ENCODE measurements at places on chromosomes 12 and 14.
A peak's percentile ranks its signal among the peaks of the same experiment; 100 is the strongest.

DNA sequence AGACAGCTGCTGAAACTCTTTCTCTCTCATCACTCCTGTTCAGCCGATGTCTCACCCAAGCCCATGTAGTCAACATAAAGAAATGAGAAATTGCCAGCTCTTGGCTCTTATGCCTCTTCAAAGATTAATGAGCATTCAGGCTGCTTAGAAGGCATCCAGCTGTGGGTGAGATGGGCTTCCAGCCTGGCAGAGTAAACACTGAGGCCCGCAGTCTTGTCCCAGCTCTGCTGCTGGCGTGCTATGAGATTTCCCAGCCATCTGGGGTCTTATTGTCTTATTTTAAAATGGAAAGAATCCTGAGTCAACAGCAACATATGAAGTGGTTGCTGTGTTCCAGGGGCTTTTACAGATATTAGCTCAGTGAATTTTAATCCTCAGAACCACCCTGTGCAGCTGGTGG, 12.6 kb downstream of the RXYLT1 start:
- no peak for DNase-seq

DNA sequence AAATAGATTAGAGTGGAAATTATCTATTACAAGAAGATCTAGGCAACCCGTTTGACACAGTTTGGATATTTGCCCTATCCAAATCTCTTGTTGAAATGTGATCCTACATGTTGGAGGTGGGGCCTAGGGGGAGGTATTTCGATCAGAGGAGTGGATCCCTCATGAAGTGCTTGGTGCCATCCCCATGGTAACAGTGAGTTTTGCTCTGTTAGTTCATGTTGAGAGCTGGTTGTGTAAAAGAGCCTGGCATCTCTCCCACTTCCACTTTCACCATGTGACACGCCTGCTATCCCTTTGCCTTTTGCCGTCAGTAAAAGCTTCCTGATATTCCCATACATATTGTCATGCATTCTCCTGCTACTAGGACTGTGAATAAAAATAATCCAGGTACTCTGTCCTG, 66.4 kb upstream of the FLRT2 start:
- DNase-seq: peak; percentile 18

GRCh38 chr14:97283005-97283403, 485.8 kb downstream of the VRK1 start:
- no peak for DNase-seq

DNA sequence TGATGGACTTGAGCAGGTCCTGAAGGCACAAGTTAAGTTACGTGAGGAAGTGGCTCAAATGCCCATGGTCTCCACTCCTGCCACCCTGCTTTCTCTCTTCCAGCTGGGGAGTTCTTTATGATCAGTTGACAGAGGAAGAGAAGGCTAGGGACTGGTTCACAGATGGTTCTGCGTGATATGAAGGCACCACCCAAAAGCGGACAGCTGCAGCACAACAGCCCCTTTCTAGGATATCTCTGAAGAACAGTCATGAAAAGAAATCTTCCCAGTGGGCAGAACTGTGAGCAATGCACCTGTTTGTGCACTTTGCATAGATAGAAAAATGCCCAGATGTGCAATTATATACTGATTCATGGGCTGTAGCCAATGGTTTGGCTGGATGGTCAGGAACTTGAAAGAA, 162.4 kb upstream of the FSCB start:
- no peak for DNase-seq

DNA sequence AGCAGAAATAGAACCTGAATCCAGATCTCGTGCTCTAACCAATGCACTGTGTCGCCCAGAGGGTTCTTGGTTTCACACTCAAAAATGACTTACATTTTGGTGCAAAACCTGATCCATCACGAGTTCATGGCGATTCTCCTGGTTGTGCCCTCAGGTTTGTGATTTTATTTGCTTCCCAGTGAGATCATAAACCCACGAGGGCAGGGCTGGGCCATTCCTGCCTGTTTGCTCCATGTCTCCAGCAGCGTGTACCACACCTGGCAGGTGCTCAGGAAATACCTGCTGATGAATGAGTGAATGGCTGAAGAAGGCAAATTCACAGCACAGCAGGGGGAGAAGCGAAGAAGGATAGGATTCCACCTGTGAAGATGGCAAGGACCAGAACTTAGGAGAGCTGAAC, 9.4 kb downstream of the ACACB start:
- no peak for DNase-seq

- peak; percentile 10 for DNase-seq
Observed at GRCh38 chr14:72830356-72830755, 63.5 kb downstream of the DPF3 start.

DNA sequence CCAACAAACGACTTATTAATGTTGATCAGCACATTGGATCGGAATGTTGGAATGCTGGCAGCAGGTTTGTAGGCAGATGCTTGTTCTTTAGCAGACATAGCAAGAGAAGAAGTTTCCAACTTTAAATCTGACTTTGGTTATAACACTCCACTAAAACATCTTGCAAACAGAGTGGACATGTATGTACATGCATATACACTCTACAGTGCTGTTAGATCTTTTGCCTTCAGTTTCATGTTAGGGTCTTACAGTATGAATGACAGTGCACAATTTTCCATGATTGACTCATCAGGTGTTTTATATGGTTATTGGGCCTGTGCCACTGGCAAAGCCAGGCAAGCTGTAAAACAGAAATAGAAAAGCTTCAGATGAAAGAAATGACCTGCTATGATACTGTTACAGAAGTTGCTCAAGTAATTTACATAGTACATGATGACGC, 14.3 kb upstream of the DHRS7 start:
- no peak for DNase-seq

- peak; percentile 46 for DNase-seq
Observed at GRCh38 chr12:116495260-116495659, 63.9 kb upstream of the MAP1LC3B2 start.

- peak; percentile 22 for DNase-seq
Observed at GRCh38 chr12:112107306-112108201, 1.0 kb downstream of the NAA25 start.

DNA sequence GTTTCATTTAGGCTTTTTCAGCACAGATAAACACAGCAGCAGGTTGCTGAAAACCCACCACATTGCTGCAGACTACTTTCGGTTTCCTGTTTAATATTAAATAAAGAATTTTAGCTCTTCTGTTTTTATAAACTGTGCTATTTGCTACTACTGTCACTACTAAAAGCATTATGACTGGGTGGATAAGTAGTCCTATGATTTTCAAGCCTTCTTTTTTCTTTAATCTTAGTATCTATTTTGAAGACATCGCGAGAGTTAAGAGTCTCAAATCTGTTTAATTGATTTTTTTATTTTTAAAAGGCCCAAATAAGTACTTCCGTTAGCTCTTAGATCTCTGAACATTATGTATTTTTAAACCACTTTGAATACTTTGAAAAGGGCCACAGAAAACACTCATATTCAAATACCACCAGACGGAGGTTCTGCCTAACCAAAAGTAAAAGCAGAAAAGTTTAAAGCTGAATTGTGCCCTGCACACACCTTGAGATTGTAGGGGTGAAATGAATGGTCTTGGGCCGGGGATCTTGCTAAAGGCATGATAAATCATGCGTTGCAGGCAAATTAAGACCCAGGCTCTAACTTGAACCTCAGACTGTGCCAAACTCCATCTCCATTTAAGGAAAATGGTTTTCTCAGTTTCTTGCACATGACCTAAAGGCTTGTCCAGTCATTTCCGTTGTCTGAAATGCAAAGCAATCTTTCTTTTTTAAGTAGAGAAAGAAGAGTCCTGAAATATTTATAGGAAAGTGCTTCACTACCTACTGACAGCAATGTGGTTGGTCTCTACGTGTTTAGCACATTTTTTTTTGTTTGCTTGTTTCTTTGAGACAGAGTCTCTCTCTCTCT, 13.6 kb upstream of the FOXN3 start:
- DNase-seq: peak; percentile 45

DNA sequence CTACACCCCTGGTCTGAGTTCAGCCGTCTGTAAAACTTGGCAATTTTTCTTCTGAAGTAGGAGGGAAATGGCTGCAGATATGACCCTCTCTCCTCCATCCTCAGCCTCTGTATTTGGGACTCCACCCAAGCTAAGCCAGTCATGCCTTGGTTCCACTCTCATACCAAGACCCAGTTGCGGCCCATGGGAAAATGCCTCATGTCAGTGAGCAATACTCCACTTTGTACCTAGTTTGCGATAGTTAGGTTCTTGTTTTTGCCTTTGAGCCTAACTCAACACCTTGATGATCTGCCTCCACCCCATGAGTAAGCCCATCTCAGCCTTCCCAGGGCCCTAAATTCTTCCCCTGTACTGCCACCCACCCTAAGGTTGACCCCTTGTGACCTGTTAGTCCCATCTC, 143.4 kb downstream of the HMGA2 start:
- DNase-seq: peak; percentile 58

DNA sequence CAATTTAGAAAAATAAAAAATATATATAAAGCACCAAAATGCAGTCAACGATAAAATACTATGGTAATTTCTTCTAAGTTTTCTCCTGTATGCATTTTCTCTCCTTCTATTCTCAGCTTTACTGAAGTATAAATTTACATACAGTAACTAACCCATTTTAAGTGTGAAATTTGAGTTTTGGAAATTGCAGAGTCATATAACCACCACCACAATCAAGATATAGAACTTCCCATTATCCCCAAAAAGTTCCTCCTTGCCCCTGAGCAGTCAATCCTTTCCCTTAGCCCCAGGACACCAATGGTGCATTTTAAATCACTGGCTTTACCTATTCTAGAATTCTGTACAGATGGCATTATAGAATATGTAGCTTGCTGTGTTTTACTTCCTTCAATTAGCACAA, 31.0 kb upstream of the BBS10 start:
- no peak for DNase-seq

DNA sequence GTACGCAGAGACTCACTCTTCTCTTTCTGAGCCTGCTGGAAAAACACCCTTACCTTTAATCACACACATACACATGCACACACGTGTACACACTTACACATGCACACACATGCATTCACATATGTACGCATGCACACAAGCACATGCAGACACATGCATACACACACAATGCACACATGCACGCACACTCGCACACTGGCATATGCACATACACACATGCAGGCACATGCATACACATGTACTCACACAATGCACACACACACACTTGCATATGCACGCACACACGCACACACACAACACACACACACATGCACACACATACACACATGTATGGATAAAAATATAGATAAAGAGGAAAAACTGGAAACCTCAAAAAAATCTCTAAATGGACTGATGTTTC, 249.0 kb downstream of the GLT1D1 start:
- DNase-seq: no peak

GRCh38 chr14:54549862-54550261, 17.1 kb upstream of the SAMD4A start:
- DNase-seq: peak; percentile 31

GRCh38 chr12:127791217-127791616, 475.8 kb upstream of the TMEM132C start:
- no peak for DNase-seq

DNA sequence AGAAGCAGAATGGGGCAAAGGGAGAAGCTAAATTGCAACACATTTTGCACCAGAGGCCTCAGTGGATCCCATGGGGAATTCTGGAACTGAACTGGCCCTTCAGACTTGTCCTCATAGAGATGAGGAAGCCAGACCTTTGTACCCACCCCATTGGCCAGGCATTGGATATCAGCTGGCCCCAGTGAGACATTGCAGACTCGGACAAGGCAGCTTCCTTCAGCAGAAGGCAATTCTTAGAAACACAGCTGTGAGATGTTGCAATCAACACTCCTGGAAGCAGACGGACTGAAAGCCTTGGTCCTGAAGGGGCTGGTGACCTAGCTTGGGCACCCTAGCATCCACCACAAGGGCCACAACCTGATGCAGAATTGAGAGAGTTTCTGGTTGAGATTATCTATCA, 218.1 kb downstream of the MSRB3 start:
- DNase-seq: peak; percentile 67

DNA sequence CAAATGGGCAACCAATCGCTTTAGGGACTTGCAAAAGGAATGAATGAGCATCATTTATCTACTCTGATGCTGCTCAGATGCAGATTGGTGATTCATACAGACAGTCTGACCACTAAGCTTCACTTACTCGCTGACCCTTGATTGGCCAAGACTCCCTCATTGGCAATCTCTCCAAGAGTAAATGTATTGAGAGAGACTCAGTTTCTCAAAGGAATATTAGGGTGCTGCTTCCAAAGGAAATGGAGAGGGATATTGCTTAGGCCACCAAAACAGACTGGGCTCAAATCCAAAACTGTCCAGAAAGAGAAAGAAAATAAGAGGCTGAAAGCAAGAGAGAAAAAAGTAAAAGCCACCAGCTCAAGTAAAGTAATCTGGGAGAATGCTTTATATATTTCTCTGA, 785.2 kb downstream of the GALC start:
- DNase-seq: no peak

GRCh38 chr12:132904718-132905328, 17.4 kb upstream of the CHFR start:
- DNase-seq: peak; percentile 55

- DNase-seq: peak; percentile 80
Observed at GRCh38 chr12:94098466-94098865, 49.9 kb upstream of the PLXNC1 start.

- no peak for DNase-seq
Observed at GRCh38 chr12:3280967-3281366, 203.8 kb downstream of the TSPAN9 start.

DNA sequence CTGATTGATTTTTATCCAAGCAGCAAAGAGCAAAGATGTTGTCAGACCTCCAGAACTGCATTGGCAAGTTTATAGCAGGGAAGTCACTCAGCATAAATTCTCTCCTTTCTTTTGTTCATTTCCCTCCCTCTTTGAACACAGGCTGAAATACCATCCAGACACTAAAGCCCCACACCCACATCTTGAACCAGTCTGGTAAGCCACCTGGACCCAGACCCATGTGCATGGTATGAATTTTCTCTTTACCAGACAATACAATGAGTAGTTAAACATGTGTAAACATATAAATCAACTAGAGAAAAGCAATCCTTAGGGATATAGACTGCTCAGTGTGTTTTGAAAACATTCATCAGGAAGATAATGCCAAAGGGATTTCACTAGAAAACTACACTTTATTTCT, 488.3 kb upstream of the FLRT2 start:
- no peak for DNase-seq

GRCh38 chr14:31479027-31479426, 8.8 kb downstream of the GPR33 start:
- no peak for DNase-seq
